OCI-LY7 (cell line): ENCODE measurements at places on chromosomes 11 and 22.

DNA sequence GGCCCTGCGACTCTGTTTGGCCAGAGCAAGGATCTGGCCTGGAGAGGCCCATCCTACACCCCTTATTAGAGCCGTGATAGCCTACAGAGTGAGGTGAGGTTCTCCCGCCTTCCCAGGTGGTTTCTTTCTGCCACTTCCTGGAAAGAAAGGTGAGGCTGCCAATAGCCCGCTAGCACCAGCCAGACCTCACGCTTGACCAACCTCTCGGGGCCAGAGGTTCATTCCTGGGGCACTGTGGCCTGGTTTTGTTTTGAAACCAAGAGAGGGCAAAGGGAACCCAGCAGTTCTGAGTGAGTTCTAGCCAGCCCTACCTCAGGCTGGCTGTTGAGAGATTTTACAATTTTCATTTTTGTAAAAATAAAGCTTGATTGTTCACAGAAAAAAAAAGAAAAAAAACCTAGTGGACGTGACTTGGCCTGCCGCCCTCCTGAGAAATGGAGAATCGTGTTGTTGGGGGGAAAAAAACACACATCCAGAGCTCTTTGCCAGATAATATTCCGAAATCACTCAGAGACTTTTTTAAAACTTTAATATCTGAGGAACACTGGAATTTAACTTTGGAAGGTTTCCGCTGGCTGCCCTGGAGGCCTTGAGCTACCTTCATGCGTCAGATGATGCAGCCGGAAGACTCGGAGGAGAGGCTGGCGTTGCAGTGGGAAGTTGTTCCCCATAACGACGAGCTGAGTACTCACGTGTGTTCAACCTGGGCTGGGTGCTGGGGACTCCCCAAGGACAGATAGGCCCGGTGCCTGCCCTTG, 84.5 kb downstream of the BCR start:
- DNase-seq = peak; percentile 56

DNA sequence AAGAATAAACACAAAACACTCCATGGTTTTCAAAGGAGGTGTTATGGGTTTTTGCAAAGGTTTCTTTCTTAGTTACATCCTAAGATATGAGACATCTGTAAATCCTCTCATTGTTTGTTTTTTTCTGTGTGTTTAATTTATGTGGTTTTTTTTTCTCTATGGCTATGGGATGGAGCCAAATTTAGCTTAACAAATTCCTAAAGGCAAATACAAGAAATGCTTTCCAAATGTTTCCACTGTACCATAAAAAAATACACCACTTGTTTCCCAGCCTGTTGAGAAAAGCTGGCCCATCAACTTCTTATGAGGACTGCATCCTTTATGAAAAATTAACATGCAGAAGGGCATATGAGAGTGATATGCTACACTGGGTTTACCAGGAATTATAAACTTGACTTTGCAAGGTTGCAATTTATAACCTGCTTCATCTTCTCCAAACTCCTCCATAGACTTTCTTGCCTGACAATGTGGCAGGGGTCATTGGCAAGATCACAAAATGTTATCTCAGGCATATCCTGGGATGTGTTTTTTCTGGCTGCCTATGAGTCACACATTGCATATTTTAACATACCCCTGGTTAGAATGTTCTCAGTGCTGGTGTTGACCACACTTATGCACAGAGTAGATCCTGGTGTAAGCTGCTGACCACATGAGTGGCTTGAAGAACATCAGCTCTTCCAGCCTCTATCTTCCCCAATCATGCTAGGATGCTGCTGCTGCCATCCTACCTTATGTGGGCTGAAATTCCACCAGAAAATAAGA, 137.6 kb upstream of the TTC12 start:
- DNase-seq = no peak

GRCh38 chr22:32905400-32905799, 103.9 kb downstream of the TIMP3 start:
- DNase-seq = no peak

DNA sequence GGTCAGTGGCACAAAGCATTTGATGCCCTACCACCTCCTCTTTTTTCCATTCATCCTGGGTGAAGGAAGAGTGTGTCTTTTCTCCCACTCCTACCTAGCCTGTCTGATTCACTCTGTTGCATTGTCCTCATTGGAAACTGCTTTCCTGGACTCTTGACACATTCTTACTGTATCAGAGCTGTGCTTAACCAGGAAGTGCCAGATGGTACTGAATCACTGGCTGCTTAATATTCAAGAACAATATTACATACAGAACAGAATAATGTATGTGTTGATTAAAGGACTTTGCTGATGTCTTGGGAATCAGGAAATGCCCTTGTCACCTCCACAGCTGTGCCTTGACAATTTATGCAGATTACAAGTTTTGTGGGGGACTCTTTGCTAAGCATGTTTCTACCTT, 44.4 kb downstream of the SVIP start:
- DNase-seq = no peak

DNA sequence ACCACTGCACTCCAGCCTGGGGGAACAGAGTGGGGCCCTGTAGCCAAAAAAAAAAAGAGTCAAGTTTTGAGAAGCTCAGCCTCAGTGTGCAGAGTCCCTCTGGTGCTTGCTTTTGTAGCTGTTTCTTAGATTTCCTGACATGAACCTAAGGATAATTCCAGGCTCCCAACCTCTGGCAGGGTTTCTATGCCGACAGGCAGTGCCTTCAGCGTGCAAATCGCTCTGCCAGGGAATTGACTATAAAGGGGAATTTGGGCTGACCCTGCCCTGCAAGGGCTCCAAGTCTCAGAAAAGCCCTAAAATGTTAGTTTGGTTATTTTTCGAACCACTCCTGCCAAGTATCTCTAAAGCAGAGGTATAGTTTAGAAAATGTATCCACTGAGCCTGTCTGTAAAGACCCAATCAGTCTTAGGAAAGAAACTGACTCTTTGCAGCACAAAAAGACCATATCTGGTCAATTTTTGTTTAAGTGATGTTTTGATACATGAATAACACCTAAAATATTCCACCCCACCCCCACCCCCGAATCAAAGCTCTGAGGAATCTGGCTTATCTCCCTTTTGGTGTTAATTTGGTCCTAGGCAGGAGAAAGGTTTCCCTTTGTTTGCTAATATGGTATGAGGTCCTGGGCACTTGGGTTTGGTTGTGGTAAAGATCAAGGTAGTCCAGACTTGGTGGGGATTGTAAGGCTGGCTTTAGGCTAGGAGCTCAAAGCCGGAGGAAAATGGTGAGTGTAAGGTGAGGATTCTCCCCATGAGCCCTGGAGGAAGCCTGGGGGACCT, 49.7 kb downstream of the ANO1 start:
- DNase-seq = no peak

- DNase-seq = no peak
Measured at GRCh38 chr11:118142081-118142480, 10.5 kb downstream of the SCN4B start.

- no peak for DNase-seq
Measured at GRCh38 chr11:64751136-64751535, 7.2 kb upstream of the RASGRP2 start.
